BE2C (cell line): ENCODE measurements at places on chromosomes 11 and 22.

GRCh38 chr11:13332124-13332523 lies 54.5 kb downstream of the BMAL1 start:
- no peak for DNase-seq

DNA sequence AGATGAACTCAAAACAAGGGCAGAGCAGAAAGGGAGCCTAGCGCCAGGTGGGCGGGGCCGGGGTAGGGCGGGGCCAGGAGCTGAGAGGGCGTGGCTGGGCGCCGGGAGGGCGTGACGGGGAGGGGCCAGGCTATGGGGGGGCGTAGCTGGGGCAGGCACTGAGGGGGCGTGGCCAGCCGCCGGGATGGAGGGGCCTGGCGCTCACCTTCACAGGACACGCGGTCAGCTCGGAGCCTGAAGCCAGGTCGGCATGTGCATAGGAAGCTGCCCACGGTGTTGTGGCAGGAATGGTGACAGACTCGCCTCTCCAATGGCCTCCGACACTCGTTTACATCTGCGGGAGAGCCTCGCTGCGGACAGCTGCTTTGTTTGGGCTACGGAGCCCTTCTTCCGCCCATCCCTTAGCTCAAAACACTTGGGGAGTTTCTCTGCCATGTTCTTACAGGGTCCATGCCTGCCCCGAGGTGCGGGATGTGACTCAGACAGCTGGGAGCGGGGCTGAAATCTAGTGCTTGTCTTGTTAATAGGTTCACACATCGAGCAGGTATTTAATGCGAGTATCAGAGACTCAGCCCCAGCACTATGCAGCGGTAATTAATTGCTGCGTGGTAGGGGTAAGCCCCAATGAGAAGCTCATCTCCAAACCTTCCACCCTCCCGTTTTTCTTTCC lies 13.4 kb downstream of the VWCE start:
- DNase-seq = peak; percentile 74

GRCh38 chr11:67053896-67054329 lies 2.7 kb upstream of the RHOD start:
- DNase-seq = peak; percentile 71

DNA sequence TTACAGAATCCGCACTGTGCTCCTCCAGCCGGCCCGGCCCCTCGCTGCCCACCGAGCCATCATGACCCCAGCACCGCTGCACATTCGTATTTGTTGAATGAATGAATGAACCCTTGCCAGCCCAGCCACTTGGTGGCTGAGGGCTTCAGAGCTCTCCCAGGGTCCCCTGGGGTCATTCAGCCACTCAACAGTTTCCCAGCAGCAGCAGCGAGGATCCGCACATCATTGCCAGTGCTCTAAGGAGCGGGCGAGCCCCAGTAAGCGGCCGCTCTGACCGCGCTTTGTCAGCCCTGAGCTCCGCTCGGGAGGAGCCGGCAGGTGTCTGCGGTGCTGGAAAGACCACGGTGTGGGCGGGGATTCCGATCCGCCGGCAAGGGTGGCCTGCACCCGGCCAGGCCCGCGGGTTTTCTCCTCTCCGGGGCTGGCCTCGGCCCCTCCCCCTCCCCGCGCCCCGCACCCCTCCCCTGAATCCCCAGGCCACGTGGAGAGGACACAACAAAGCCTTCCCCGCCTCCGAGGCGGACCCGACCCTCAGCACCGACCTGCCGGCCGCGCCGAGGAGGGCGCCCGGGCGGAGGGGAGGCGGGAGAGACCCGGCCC lies 563 bp downstream of the BID start:
- DNase-seq = peak; percentile 85

DNA sequence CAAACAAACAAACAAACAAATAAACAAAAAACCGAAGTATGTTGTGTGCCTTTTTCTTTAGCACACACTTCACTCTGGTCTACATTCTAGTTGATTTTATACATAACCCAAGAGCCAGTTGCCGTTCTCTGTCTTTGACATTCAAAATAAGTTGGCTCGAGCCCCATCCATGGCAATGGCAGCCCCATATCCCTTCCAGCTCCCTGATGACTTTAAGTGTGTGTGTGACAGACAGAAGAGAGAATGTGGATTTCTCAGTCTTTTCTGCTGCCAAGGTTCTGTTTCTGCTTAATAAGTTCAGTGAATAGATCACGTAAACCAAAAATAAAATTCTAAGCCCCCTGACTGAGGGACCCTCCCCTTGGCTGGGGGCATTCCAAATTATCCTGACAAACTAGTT lies 100.6 kb upstream of the TENM4 start:
- DNase-seq = no peak

- DNase-seq = no peak
These were observed 2.2 kb upstream of the DDX10 start for GRCh38 chr11:108662700-108663099.

DNA sequence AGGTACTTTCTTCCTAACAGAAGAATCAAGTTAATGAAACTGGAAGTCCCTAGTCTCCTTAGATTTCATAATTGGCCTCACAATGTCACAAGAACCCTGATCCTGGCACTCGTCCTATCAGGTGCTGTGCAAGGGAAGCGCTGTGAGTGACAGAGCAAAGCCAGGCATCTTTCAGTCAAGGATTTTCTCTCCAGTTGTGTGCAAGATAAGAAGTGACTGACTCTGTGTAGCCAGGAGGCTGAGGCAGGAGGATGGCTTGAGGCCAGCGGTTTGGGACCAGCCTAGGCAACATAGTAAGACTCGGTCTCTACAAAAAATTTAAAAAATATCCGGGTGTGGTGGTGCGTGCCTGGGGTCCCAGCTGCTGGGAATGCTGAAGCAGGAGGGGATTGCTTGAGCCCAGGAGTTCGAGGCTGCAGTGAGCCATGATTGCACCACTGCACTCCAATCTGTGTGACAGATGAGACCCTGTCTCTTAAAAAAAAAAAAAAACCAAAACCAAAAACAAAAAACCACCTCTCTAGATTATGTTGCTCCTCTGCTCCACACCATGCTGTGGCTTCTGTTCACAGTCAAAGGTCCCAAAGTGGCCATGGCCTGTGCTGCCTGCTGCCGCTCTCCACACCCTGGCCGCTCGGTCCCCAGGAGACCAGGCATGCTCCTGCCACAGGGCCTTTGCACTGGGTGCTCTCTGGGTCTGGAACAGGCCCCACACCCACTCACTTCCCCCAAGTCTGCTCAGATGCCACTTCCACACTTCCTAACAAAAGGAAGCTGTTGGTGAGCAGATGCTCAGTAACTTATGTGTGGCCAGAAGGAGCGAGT lies 54.2 kb upstream of the CLDN5 start:
- no peak for DNase-seq

DNA sequence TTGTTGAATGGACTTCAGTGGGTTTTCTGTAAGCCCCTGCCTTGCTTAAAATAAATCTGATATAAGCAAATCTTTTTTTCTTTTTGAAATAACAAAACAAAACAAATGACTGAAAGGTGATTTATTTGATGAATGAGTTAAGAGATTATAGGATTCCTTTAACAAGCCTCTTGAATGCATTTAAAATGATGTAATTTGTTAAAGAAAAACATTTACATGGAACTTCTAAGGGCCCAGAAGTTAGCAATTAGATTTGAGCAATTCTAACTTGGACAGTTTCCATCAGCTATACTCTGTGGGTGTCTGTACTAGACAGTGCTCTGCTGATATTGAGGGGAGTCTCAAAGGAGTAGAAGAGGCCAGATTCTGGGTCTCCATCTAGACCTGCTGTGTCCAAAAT lies 143.5 kb upstream of the RAG2 start:
- no peak for DNase-seq

- DNase-seq = peak; percentile 5
These were observed 9.8 kb downstream of the PDHX start for GRCh38 chr11:34926101-34926830.

GRCh38 chr11:73950869-73951710 lies at the start of gene DNAJB13:
DNAJB13 (plus strand) TSS chr11:73951026; CDS start chr11:73951070, 44 bp downstream.
- DNase-seq = peak; percentile 67

- no peak for DNase-seq
These were observed 25.1 kb downstream of the LGR4 start for GRCh38 chr11:27447288-27448183.

DNA sequence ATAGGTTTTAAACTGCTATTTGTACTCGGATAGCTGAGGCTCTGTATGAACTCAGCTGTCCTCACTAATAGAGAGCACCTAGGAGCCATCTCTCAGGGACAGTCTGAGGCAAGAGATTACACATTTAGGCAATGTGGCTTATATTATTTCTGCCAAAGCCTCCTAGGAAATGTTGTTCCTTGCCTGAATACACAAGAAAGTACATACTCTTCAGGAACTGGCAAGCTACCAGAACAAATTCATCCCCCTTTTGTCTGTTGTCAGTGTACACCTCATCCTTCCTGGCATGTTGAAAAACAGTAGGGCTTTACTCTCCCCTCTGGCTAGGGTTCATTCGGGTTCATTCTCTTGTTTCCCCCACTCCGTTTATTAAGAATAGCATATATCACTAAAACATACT lies 615.9 kb upstream of the FAT3 start:
- no peak for DNase-seq

DNA sequence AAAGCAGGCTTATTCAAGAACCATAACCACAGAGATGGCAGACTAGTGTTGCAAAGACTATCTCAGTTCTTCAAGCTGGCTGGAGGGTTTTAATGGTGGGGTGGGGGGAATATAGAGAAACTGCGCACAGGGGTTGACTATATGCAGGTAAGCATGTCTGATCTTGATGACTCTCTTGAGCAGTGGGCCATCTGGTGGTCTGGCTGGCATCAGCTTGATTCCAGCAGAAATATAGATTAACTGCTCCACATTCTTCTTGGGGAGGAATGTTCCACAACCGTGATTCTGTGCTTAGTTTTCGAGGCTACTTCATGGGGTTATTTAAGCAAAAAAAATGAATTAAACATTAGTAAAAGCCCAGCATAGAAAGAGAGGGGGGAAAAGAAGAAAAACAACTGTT lies 158.8 kb upstream of the PGR start:
- DNase-seq = no peak

DNA sequence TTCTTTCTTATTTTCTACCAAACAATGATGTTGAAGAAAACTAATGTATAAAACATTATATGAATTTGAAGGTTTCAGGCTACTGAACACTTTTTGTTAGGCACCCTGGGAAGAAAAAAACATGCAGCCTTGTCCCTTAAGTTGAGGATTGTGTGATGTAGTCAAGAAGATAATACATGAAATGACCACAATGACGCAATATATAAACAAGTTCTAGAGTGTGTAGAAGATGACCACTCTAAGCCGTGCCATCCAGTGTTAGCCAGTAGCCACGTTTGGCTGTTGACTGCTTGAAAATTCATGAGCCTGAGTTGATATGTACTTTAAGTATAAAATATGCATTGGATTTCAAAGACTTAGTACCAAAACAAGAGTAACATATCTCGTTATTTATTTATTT lies 16.2 kb downstream of the SWAP70 start:
- DNase-seq = no peak

- DNase-seq = peak; percentile 46
These were observed 88.7 kb downstream of the TP53I11 start for GRCh38 chr11:44861849-44862557.

DNA sequence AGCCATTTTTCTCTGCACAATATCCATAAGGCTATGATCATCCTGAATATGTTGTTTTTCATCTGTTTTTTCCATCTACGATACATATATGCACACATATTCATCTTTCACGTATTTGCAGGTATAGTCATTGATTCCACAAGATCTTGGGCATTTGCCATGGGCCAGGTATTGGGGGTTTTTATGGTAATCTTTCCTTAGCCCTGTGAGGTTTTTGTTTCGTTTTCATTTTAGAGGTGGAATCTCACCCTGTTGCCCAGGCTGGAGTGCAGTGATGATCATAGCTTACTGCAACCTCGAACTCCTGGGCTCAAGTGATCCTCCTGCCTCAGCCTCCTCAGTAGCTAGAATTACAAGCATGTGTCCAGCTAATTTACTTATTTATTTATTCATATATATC lies 20.0 kb downstream of the CD6 start:
- no peak for DNase-seq

DNA sequence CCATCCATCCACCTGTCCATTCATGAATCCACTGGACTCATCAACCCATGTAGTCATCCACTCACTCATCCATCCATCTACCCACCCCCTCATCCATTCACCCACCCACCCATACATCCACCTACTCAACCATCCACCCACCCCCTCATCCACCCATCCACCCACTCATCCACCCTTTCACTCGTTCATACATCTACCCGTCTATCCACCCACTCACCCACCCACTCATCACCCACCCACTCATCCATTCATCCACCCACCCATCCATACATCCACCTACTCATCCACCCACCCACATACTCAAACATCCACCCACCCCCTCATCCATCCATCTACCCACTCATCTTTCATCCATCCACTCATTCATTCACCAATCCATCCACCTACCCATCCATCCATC lies 37.7 kb downstream of the RTL6 start:
- DNase-seq = no peak
